ENCODE measurements at places on chromosomes 7 and 10.

DNA sequence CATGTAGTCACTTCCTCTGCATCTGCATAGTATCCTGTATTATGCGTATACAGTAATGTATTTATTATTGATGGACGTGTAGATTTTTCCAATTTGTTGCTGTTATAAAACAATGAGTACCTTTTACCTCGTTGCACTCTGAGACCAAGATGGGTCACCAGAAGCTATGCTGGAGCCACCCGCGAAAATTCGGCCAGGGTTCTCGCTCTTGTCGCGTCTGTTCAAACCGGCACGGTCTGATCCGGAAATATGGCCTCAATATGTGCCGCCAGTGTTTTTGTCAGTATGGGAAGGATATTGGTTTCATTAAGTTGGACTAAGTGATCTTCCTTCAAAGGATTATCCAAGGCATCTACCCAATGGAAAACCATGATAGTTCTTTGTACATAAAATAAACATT lies 1.0 kb downstream of the PSMC2 start:
- DNase-seq: no peak

- no peak for DNase-seq
These were observed 142.3 kb downstream of the VPS50 start for GRCh38 chr7:93374345-93374940.

DNA sequence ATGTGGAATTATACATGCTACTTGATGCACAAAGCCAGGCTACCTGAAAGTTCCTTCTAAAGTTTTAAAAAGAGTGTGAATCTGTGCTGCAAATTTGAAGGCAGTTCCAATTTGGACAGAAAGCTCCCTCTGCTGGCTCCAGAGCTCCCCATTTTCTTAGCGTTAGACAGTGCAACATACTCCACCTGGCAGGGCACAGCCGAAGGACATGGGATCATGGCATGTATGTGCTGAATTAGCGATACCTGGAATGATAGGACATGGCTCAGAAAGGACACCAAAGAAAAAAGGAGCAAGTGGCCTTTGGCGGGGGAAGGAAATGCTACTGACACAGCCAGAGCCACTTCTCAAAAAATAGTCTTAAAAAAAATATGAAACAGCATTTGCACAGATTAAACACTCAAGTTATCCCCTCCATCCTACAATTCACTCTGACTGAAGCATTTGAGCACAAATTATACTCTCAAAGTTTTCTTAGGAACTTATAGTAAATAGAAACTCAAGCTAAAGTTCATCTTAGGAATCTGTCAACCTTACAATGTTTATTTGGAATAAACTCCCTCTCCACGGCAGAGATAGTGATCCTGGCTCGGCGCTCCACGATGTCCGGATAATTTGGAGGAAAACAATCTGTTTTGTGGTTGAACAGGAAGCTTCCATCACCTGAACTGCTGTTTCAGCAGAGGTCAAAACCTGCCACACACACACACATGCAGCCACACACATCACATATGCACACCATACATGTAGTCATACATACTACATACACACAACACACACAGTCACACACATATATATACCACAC lies 80.0 kb downstream of the C7orf25 start:
- DNase-seq: no peak

GRCh38 chr7:148020679-148021078 lies 569.9 kb upstream of the C7orf33 start:
- no peak for DNase-seq

- no peak for DNase-seq
These were observed 16.7 kb downstream of the GPRIN2 start for GRCh38 chr10:46539596-46540411.

GRCh38 chr7:99833289-99833877 lies 5.6 kb downstream of the CYP3A43 start:
- DNase-seq: no peak

Measured in T-helper 1 cell (primary cell).